ENCODE measurements at places on chromosomes 16 and 17.

- DNase-seq = peak; percentile 68
These were observed 24.9 kb downstream of the ACTG1 start for GRCh38 chr17:81487487-81488275.

- no peak for DNase-seq
These were observed 466 bp downstream of the WDR90 start for GRCh38 chr16:649631-650030.

GRCh38 chr17:63774969-63775265 lies 947 bp downstream of the DDX42 start:
- DNase-seq = no peak

DNA sequence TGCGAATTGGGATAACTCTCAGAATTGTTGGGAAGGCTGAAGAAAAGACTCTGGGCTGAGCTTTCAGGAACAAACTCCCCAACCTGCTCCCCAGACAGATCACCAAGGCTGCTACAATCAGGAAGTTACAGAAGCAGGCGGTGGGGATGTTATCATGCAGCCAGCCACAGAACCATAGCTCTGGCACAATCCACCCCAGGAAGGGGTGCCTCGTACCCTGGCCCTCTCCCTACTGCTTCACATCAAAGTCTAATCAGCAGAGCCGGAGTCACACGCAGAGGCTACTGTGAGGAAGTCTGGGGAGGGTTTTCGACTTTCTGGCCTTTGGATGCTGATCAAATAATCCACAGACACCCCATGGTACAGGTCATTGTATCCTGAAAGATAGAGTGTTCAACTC lies 86.8 kb downstream of the NTN1 start:
- DNase-seq = no peak

DNA sequence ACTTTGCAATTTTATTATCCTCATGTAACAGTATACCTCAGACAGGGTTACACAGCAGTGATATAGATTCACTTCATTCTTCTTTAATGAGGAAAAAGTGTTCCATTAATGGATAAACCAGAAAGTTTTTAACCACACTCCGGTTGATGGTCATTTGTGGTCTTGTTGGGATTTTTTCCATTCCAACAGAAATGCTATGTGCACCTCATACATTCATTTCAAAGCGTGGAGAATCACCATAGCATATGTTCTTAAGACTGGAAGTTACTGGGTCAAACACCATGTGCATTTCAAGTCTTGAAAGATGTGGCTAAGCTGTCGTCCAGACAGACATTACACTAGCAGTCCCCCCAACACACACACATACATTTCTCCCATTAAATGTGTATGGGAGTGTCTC lies 245.8 kb upstream of the CDH5 start:
- no peak for DNase-seq

DNA sequence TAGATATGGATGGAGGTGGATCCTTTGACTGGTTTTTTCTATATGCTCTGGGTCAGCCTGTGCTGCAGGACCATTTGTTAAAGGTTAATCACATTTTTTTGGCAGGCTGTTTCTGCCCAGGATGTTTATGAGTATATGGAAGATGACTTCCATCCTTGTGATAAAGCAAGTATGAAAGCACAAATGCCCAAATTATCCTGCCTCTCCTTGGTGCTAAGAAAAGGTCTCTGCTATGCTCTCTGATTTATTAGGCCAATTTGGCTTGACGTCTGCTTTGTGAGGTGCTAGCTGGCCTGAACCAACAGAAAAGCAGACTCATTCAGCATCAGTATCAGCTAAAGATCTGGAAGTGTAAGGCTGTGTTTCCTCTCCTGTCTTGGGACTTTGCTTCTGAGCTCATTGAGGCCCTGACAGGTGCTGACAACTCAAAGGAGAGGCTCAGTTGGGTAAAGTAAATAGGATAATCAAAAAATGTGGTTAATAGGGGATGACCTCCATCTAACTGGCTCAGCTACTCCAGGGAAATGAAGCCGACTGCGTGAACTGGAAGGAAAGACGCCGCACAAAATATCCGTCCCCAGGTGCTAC lies 15.2 kb downstream of the ANKRD40 start:
- no peak for DNase-seq

DNA sequence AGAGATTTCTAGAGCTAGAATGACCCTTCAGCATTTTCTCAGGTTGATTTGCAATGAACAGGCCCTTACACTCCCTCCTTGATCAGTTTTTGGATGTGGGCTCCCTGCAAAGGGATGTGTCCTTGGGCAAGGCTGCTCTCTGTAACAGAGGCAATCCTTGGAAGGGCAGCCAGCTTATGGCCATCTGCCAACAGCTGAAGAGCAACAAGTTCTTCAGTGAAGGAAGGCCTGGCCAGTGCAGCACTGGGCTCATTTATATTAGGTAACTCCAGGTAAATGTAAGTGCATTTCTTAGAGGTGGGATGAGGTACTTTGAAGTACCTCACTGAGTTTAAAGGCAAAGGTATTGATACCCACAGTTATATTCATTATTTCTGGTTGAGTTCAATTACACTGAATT lies 114.3 kb upstream of the KCNJ16 start:
- no peak for DNase-seq

- DNase-seq = no peak
These were observed 542 bp downstream of the CBX4 start for GRCh38 chr17:79838522-79839274.

DNA sequence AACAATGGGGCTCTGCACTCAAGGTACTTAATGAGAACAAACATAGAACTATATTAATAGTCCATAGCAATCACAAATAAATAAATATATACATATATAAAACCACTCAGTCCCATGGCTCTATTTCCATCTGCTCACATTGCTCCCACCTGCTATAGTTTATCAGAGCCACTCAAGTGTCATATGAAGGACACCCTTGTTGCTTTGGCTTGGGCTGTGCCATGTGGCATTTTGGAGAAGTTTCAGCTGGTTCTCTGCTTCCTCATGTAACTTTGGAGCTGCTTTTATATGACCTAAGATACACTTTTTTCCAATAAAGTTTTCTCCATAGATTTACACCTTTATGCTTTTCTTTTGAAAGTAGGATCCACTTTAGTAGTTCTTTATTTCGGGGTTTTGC lies 126.4 kb downstream of the KCNJ2 start:
- DNase-seq = no peak

- DNase-seq = no peak
These were observed 16.9 kb downstream of the BLMH start for GRCh38 chr17:30274887-30275286.

DNA sequence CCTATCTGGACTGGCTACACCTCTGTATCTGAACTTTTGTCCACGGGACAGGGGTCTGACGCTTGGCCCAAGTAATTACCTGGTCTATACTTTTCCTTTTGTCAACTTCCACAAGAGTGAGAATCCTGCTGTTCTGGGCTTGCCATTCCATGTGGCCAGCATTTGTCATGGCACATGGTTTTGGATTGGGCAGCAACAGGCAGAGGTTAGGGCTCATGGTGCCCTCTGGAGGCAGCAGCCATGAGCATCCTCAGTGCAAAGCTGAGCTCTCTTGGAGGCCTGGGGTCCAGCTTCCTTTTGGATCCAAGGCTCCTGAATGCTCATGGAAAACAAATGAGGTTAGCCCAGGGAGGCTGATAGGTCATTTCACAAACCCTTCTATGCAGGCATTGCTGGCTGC lies 7.5 kb upstream of the EDC4 start:
- no peak for DNase-seq

DNA sequence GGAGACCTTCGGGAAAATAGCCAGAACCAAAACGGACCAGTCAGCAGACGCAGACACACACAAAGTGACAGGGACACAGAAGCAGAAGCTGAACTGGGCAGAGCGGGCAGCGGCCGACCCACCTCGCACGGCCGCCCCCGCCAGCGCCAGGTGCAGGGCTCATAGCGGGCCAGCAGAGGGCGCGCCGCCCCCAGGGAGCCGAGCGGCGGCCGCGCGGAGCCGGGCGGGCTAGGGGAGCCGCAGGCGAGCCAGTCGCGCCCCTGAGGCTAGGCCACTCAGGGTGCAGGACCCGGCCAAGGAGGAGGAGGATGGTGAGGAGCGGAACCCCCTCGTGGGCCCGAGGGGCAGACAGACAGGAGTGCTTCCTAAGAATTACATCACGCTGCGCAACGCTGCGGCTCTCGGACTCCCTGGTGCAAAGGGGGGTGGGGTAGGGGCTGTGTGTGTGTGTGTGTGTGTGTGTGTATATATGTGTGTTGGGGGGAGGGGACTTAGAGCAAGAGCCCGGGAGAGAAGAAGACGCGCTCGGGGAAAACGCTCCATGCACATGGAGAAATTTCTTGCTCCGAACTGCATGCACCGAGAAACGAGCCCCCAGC lies 913 bp upstream of the NOG start:
- DNase-seq = no peak

DNA sequence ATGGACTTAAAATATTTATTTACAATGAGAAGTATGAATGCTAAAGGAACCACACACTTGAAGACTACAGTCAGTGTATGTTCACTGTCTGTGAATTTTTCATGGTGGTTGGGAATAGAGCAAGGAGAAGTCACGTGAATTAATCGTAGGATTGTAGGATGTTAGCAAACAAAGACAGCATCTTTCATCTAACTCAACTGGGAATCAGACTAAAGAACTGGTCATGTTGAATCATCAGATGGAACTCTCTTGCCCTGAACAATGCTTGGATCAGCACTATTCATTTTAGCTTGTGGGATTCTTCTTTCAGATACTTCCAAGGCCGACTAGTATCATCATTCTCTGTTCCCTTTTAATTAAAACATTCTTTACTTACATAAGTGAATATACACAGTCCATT lies 18.1 kb downstream of the KCNJ2 start:
- DNase-seq = no peak

DNA sequence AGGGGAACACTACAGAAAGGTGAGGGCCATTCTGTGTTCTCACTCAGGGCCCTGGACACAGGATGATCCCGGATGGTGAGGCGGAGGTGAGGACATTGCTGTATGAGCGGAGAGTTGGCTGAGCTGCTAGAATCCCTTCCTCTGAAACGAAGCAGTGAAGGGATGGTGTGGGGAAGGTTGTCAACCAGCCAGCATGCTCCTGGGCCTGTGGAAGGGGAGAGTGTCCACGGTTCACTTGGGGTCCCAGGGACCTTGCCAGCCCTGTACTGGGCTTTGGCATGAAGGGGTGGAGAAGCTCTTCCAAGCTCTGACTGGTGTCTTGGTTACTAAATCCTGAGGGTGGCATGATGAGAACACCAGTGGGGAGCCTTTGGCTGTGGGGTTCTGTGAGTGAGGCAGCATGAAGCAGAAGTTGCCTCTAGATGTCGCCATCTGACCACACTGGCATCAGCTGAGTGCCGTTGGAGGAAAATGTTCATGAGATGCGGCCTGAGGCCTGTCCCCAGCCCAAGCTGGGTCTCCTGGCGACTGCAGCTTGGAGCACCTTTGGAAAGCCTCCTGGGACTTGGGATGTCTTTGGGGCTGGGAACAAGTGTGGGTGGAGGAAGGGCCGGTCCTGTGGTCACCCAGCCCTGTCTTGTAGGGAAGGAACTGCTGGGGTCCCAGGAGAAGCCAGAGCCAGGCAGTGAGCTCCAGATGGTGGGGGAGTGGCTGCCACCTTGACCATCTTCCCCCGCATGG lies 14.8 kb downstream of the PDP2 start:
- DNase-seq = no peak

GRCh38 chr16:71201556-71201955 lies 29.0 kb downstream of the HYDIN start:
- DNase-seq = no peak

- DNase-seq = no peak
These were observed 8.1 kb upstream of the TMEM100 start for GRCh38 chr17:55730808-55731207.

DNA sequence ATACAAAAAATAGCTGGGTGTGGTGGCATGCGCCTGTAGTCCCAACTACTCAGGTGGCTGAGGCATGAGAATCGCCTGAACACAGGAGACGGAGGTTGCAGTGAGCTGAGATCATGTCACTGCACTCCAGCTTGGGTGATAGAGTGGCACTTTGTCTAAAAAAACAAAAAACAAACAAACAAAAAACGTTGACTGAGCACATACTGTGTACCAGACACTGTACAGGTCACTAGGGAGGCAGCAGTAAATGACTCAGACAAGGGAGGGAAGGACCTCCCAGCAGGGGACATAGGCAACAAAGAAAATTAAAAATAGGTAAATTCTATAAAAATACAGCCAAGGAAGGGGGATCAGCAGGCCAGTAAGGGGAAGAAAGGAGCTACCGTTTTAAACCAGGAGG lies 64.3 kb downstream of the SOCS1 start:
- DNase-seq = no peak

- peak; percentile 69 for DNase-seq
These were observed 179.9 kb downstream of the SEC14L1 start for GRCh38 chr17:77320485-77321256.

DNA sequence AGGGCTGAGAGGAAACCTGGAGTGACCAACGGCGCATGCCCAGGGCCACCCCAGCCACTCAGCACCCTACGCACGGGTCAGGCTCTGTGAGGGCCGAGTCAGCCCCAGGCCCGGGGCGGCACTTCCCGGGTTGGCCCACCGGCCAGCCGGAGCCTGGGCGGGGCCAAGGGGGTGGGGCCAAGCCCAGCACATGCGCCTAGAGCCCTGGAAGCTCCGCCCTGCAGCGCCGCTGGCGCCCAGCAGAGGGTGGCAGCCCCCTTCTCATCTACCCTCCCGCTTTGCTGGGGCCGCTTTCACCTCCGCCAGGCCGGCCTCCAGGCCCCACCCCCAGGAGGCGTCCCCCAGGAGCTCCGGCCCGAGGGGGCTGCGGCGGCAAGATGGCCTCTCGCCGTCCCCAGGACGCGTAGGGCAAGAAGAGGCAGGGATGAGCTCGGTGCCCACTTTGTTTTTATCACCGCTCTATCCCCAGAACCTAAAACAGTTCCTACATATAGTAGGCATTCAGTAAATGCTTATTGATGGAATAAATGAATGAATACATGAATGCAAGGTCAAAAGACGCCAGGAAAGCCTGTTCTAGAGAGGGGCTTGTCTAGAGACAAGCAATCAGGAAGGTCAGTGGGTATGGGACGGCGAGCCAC lies 31.3 kb downstream of the MYO18A start:
- peak; percentile 86 for DNase-seq

DNA sequence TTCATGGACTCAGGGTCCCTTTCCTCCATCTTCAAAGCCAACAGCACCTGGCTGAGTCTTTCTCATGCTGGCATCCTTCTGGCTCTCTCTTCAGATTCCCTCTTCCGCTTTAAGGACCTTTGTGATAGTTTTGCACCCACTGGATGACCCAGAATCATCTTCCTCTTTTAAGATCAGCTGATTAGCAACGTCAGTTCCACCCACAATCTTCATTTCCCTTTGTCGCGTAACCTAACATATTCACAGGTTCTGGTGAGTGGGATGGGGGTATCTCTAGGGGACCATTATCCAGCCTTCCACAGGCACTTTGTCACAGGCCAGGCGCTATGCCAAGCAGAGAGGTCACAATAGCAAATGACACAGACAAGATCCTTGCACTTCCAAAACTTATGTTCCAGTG lies 593.8 kb downstream of the MAF start:
- DNase-seq = no peak

Data from RWPE2 (cell line).